ENCODE measurements at places on chromosomes 7 and 10.

- no peak for DNase-seq
Observed at GRCh38 chr10:77317221-77317620, 320.4 kb downstream of the KCNMA1 start.

DNA sequence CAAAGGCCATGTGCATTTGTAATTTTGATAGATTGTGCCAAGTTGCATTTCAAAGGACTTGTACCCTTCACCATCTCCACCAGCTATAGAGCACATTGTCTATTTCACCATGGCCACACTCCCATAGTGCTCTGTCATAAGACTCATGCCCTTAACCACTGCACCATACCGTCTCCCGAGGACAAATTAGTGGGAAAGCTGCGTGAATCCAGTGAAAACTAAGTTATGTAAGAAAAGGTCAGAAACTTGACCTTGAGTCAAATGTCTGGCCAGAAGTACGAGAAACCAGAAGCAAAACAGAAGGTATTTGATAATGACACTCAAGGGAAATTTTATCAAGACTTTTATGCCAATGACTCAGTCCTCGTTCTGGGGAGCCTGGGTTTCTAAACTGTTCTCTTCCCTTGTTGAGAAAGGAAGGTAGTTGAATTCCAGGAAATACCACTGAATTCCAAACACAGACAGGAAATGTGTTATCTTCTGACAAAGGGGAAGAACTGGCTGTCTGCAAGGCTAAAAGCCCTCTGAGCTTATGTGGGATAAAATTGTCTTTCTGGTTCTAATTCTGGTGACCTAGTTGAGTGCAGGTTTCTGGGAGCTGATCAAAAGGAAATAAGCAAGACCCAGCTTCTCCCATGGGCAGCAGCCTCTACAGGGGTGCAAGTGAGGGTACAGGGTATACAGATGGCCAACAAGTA lies 49.7 kb downstream of the CDK1 start:
- DNase-seq = no peak

GRCh38 chr7:45918556-45918955 lies 2.5 kb downstream of the IGFBP3 start:
- DNase-seq = no peak

GRCh38 chr10:104052431-104052830 lies 33.2 kb downstream of the COL17A1 start:
- DNase-seq = no peak

- DNase-seq = no peak
Observed at GRCh38 chr10:103449208-103450144, 2.7 kb downstream of the CALHM2 start.

DNA sequence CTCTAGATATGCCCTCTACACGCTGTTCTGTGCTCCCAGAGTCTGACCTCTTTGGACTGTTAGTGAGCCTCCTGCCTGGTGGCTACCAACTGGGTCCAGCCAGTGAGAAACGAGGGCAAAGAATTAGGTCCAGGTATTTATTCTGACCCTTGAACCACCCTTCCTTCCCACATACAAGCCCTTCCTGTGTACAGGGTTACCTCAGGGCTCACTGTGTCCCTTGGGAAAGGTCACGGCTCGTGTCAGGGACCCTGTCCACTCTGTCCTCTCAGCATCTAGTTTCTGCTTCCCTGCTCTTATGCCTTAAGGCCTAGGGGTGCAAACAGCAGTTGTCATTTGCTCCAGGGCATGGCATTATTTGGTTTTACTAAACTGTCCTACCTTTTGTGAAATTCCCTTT lies 180.4 kb downstream of the SDK1 start:
- DNase-seq = no peak

DNA sequence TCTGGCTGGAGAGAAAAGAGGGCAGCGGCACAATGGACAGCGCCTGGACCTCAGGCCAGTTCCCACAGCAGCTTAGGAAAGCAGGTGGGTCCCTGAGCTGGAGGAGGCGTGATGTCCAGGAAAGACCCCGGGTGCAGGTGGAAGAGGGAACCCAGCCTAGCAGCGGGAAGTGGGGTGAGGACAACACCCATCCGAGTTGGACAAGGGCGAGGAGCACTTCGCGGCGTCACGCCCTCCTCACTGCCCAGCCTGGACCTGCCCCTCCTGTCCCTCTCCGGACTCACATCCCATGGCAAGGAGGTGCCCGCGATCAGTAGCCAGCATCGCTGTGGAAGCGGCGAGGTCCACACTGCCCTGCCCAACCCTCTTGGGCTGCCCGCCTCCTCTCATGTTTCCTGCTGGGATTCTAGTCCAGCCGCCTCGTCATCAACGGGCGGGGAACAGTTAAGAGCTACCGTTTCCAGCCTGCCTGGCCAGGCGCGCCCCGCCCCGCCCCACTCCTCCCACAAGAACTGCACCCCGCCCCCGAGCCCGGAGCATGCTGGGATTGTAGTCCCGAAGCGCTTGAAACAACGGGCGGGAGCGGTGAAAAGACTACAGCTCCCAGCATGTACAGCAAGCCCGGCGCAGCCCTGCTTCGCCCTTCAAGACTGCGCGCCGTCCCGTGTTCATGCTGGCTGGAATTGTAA lies 930.6 kb upstream of the ZNF722 start:
- no peak for DNase-seq

GRCh38 chr10:72025400-72025799 lies 61.2 kb downstream of the CHST3 start:
- DNase-seq = no peak

DNA sequence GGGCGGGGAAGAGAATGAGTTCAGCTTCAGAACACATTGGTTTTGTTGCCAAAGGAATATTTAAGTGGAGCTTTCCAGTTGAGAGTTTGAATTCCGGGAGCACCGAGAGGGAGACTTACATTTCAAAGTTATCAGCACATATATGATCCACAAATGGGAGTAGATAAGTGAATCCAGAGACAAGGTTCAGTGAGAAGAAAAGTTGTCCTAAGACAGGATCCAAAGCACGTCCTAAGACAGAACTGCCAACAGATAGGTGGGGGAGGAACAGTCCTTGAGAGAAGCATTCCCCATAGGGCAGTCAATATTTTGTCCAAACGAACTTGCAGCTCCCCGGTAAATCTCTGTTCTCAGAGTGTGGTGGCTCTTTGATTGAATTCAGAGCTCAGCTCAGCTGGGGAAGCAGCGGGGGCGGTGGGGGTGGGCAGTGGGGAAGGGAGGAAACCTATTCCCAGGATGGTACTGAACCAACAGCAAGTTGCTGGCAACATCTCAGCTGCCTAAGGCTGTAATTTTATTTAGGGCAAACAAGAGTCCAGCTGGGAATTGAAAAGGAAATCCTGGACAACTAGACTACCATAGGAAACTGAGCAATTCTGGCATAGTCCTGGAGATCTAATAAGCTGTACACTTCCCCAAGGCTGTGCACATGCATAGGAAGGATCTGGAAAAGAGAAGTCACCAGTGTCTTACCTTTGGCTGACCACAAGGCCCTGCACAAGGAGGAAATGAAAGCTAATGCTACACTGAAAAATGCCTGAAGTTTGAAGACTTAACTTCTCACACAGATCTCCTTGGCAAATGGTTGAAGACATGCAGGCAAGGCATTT lies 94.2 kb upstream of the CXCL12 start:
- no peak for DNase-seq

DNA sequence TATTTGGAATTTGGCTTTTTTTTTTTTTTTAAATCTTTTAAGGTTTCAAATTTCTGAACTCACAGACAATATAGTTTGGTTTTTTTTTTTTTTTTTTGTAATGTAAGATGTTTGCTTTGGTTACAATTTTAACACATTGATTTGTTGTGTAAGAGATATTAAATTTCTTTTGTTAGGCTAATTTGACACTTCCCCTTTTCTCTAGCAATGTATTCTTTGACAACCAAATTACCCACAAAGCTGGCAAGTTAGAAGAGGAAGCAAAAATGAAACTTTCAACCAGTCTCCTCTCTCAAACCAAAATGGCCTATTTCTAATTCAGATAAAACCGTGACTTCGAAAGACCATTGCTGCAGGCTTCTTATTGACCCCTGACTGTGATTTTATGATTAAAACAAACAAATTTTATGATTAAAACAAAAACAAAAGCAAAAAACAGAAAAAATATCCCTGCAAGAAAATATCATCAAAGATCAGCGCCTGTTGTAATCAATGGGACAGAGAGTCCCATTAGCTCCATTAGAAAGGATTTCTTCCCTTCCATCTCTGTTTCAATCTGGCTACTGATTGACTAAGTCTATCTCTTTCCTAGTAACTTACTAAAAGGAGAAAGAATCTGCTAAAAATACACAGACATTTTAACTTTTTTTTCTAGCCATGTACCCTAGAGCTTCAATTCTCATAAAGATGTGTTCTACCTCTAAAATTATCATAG lies 489.2 kb downstream of the MDFIC start:
- no peak for DNase-seq

- DNase-seq = no peak
Observed at GRCh38 chr7:106073701-106074100, 38.4 kb downstream of the SYPL1 start.

DNA sequence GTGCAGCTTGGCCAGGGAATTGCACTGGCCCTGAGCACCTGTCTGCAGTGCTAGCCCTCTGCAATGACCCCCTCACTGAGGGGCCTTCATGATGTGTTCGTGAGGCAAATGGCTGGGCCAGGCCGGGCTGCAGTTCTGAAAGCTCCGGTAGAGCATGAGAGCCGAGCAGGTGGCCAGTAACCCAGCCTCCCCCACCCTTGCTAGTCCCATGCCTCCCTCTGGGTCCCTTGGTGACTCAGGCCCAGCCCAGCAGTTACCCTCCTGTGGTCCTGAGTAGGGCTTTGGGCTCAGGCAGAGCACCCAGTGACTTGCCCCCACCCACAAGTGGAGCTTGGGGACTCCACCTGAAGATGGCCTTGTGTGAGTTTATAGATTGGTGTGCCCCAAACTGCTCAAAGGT lies 16.1 kb upstream of the CSGALNACT2 start:
- DNase-seq = no peak

GRCh38 chr7:110962374-110962773 lies 128.6 kb upstream of the LRRN3 start:
- no peak for DNase-seq

DNA sequence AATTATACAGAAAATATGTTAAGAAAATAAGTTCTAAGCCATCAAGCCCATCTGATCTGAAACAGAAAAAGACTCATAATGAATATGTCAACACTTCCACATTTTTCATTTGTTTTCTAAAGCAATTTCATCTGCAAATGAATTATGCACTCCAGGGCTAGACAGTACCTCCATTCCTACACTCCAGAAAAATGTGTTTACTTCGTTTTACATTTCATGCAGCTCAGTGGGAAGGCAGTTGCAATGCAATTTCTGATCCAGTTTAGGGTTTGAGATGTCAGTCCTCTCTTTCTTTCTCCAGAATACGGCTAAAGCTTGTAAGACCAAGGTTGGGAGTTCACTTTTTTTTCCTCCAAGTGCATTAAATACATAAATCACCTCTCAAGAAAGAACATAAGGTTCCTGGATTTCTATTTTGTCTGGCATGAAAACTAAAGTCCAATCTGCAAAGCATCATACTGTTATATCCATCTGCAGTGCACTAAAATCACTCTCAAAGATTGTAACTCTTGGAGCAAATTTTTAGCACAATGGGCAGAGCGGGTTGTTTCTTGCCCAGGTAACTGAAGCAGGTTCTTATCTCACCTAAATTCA lies 348.8 kb upstream of the C7orf33 start:
- DNase-seq = no peak

GRCh38 chr7:25624833-25625232 lies 396.5 kb upstream of the NPVF start:
- no peak for DNase-seq

- no peak for DNase-seq
Observed at GRCh38 chr7:19304086-19304485, 158.9 kb upstream of the FERD3L start.
